EH (cell line): ENCODE measurements at places on chromosomes 6 and 20.

DNA sequence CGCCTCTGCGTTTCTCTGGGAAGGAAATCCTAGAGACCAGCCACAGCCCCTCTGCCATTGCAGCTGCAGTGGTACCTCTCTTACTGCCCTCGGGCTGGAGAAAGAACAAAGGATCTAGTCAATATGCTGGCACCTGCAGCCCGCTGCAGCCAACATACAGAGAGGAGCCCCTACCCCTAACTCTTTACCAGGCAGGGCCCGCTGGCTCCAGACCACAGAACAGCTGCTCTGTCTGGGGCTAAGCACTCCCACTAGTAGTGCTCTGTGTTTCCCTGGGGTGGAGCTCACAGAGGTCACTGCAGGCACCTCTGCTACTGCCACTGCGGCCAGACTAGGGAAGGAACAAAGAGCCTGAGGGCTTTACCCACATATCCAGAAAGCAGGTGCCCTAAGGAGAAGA is 93.8 kb upstream of the IMPG1 start:
- no peak for DNase-seq

DNA sequence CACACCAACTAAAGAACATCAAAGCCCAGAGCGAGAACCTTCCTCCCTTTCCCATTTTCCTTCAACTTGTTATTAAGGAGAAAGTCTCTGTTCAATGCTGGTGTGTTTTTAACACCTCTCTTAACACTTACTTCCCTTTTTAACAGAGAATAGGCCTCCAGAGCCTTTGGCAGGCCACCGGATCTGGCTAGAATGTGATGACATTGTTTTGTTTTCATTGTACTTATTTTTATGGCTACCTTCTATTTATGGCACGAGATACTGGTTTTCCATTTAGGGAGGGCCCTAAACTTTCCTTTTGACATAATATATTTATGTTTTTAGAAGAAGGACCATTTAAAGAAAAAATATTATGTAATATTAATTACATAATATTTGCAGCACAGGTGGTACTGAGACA is 21.6 kb downstream of the TCF15 start:
- DNase-seq = no peak

DNA sequence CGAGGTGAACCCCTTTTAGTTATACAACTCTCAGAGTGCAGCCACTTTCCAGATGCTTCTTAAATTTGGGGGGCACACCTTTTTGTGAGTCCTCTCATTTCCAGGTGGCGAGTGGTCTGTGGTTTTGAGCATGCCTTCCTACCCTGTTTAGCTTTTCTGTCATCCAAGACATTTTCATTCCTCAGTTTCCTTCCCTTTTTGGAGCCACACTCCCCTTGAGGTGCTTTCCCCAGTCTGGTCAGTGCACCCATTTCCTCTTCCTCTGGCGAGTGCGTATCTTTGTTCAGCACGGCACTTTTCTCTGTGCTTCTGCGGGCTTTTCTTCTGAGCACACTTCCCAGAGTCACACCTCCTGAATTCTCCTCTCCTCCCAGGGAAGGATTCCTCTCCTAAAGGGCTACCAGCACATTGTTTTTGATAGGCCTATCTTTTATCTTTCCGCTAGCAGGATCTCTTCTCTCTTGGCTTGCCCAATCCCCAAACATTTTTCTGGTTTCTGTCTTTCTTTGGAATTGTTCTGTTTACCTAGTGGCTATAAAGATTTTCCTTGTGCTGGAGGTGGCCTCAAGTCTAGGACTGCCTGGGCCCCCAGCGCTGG is 1.4 kb downstream of the PHF20 start:
- peak; percentile 52 for DNase-seq

DNA sequence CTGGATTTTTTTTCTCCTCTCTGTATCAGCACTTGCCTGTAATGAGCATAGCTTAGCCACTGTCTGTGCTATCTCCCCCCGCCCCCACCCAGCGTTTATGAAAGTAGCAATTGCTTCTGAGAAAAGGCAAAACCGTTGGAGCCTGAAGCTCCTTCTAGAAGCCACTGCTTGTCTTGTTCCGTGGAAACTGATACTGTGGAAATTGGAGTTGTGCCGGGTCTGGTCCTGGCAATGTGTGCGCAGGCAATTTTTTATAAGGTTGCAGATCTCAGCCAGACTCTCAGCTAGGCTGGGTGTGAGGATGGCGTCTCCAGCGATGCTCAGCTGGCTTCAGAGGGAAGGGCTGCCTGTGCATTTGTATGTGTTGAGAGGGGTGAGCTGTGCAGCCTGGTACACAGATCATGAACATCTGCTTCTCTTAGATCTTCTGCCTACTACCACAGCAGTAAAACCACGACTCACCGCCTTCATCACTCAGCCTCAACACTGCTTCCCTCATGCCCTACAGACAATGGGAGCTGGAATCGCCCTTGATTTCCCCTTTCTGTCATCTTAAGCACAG is 72.4 kb upstream of the GTSF1L start:
- DNase-seq = peak; percentile 25

- DNase-seq = peak; percentile 8
These were observed 1.4 kb downstream of the BTN1A1 start for GRCh38 chr6:26501482-26501986.

DNA sequence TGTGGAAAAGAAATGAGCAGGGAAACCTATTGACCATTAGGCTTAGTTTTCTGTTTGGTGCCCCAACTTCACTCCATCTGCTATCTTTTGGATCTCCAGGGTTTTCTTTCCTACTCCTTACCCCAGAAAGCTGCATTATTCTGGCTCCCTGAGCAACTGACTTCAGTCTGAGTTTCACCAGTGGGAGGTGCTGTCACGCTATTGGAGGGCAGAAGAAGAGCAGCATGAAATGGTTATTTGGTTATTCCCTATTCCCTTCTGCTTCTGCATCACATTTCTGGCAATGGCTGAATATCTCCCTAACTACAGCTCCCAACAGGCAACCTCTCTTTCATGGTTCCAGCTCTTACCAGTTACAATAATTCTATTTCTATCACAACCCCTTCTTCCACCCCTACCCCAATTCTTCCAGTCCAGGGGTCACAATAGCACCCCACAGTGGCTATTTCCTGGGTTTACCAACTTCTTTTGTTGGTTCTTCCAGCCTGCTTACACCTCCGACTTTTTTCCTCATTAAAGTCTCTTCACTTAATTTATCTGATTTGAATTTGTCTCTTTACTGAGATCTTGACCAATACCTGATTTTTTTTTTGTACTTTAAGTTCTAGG is 311.5 kb downstream of the PLCB1 start:
- no peak for DNase-seq

DNA sequence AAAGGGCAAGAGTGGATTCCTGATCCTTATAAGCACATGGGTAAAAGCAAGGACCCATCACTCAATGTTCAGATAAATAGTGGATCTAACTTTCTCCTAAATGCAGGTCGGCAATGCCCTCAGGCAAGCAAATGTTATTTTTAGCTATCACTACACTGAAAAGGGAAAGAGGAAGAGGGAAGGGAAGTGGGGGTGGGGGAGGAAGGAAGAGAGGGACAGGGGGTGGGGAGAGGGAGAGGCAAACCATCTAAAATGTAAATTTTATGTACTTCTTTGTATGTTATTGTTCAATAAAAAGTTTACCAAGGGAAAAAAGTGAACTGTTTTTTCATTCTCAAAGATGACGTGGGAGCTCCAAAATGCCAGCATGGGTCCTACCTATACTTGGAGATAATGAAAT is 44.2 kb downstream of the CHD6 start:
- no peak for DNase-seq

DNA sequence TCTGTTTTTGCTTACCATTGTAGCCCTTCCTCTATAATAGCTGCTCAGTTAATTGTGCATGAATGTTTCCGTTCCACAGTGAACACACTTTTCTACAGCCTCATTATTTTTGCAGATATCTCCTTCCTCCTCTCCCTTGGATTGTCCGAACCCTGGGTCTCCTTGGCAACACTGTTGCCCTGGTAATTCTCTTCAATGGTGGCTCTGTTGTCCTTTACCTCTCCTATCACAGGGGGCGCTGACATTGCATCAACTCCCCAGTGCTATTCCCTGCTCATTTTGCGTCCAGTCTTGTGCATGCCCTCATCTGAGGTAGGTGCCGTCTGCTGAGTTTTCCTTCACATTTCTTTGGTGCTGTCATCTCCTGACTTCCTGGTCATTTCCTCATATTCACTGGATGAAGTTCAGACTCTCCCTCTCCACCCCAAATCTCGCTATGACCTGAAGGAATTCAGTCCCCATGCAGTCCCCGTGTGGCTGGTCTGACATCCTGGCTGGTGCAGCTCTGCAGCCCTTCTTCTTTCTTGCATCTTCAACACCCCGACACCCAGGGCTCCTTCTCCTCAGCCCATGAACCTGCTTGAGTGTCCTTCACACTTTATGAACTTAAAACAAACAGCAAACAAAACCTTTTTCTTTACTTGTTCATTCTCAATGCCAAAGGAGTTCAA is 21.1 kb downstream of the PHACTR2 start:
- DNase-seq = no peak

- DNase-seq = no peak
These were observed 60.8 kb downstream of the DACT2 start for GRCh38 chr6:168258795-168259194.

DNA sequence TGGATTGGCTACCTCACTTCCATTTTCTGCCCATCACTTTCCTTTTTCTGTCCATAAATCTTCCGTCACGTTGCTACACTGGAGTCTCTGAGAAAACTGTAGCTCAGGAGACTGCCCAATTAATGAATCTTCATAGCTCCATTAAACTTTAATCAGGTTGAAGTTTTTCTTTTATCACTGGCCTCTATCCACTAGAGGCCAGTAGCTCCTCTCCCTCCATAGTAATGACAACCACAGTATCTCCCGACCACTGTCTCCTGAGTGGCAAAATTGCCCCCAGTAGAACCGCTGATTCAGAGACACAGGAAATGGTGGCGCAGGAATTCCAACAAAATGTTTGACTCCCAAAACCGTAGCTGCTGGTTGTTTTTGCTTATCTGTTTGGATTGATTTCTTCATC is 18.4 kb upstream of the DOK5 start:
- DNase-seq = no peak

- DNase-seq = no peak
These were observed 60.9 kb upstream of the TULP1 start for GRCh38 chr6:35573495-35574110.

- DNase-seq = no peak
These were observed 161.8 kb downstream of the LRFN2 start for GRCh38 chr6:40425192-40425919.

GRCh38 chr6:25366903-25367545 is 87.8 kb downstream of the CARMIL1 start:
- DNase-seq = no peak

GRCh38 chr6:53412021-53412715 is 63.4 kb upstream of the ELOVL5 start:
- no peak for DNase-seq

DNA sequence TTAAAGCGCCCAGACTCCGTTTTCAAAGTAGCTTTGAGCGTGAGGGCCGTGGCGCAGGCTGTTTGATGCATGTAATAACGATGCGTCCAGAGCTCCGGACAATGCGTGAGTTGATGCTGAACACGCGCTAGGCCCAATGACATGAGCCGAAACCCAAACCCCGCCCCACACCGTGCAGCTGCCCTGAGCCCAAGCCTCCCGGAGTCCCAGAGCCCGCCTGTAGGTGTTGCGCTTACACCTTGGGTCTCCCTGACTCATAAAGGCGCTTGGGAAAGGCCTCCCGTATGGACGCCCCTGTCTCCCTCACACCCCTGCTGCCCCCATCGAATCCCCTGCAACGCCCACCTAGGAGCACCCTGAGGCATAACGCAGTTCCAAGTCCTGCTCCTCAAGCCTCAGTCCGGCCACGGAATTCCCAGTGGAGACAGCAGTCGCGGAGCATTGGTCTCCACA is 87.6 kb downstream of the ERMARD start:
- no peak for DNase-seq

GRCh38 chr6:12182676-12183075 is 107.5 kb upstream of the EDN1 start:
- DNase-seq = peak; percentile 72

DNA sequence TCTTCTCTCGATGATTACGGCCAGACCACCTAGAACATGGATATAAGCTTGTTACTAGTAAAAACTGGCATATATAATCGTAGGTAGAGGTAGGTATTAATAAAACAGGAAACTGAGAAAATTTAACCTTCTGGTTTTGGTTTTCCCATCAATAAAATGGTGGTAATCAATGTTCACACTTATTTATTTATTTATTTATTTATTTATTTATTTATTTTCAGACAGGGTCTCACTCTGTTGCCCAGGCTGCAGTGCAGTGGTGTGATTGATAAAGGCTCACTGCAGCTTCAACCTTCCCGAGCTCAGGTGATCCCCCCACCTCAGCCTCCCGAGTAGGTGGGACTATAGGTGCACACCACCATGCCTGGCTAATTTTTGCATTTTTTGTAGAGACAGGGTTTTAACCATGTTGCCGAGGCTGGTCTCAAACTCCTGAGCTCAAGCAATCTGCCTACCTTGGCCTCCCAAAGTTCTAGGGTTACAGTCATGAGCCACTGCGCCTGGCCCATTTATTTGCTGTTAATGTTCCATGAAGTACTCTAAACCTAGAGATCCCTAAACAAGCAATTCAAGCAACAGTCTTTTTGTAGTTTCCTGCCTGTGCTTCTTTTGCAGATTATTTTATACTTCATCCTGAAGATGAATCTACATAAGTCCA is 11.5 kb downstream of the TOMM6 start:
- DNase-seq = no peak

DNA sequence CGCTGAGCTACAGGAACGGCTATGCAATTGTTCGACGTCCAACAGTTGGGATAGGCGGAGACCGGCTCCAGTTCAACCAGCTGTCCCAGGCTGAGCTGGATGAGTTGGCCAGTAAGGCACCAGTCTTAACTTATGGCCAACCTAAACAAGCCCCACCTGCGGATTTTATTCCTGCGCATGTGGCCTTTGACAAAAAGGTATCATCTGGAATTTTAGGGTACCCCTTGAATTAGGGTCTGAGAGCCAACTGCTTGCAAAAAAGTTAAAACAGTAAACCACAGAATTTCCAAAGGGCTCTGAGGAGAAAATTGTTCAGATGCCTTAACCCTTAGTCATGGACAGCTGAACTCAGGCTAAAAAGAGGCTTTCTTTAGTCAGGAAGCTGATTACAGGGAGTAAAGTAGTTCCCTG is 3.8 kb downstream of the EFHC1 start:
- DNase-seq = peak; percentile 91

- no peak for DNase-seq
These were observed 8.9 kb upstream of the LKAAEAR1 start for GRCh38 chr20:64093013-64093503.

DNA sequence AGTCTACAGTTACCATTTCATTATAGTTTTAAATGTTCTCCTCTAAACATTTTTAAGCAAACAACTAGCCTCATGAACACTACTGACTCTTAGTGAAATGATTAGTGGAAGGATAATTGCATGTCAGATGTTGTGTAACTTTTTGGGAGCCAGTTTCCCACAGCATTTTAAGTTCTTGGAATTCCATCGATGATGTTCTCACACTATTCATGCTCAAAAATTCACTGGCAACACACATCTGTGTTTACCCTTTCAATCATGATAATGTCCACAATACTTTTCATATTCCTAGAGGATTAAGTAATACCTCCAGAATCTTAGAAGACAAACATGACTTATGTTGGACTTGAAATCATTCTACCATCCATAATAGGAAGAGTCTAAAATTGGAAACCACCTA is 678.1 kb upstream of the ID4 start:
- DNase-seq = peak; percentile 72
